ENCODE measurements at places on chromosomes 2 and 18.

GRCh38 chr2:85243101-85244072 lies 84.4 kb downstream of the TGOLN2 start:
- DNase-seq: peak; percentile 56

DNA sequence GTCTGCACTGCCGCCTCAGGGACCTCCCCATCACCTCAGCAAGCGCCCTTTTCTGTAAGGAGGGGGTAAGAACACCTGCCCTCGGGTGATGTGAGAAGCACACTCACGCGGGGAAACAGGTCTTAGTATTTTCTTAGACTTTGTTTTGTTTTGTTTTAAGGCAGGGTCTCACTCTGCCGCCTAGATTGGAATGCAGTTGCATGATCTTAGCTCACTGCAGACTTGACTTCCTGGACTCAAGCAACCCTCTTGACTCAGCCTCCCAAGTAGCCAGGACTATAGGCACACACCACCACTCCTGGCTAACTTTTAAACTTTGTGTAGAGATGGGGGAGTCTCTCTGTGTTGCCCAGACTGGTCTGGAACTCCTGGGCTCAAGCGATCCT lies 37.1 kb downstream of the RAMP1 start:
- DNase-seq: no peak

GRCh38 chr2:62177392-62178049 lies 18.4 kb upstream of the B3GNT2 start:
- DNase-seq: no peak

- no peak for DNase-seq
These were observed 156.9 kb downstream of the LAMA1 start for GRCh38 chr18:6960656-6961055.

DNA sequence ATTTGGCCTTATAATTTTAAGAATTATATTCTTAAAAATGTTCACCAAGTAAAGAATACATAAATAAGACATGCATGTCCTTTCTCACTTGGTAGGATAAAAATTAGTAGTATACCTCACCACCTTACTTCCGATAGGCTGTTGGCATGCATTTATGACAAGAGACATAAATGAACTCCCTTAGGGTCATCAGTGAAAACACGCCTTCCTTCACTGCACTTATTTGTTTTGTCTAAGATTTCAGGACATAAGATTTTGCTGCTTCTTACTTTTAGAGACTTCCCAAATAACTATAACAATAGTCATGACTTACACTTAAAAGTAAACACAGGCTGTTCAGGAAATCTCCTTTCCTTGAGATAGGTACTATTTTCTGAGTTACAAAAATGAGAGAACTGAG lies 661.3 kb upstream of the CNTNAP5 start:
- DNase-seq: no peak

DNA sequence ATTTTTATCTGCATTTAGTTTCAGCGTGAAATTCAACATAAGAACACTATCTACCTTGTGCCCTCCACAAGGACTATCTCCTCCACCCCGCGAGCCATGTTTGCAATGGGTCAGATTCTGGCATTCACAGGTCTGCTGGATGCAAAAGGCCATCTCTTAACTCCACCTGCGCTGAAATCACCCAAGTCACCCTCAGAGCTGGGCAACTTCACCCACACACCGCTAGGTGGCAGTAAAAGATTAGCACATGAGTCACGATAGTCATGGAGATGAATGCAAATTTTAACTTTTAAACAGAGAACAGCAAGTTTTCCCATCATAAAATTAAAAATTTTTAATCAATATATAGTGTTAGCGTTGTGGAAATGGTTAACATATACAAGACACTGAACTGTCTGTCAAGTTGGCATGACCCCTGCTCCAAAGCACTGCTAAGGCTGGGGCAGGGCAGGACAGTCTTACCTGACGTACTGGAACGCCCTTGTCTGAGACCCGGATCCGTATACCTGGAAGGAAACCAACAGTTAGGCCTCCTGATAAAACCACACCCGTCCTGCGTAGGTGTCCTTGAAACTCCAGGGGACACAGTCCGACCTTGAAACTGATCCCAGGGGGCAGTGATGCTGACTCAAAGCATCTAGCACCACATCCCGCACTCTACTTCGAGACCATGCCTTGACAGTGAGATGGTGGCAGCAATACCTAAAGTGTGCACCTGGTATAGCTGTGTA lies 89.6 kb downstream of the UXS1 start:
- no peak for DNase-seq

GRCh38 chr2:138846216-138846821 lies 66.1 kb upstream of the NXPH2 start:
- DNase-seq: no peak

DNA sequence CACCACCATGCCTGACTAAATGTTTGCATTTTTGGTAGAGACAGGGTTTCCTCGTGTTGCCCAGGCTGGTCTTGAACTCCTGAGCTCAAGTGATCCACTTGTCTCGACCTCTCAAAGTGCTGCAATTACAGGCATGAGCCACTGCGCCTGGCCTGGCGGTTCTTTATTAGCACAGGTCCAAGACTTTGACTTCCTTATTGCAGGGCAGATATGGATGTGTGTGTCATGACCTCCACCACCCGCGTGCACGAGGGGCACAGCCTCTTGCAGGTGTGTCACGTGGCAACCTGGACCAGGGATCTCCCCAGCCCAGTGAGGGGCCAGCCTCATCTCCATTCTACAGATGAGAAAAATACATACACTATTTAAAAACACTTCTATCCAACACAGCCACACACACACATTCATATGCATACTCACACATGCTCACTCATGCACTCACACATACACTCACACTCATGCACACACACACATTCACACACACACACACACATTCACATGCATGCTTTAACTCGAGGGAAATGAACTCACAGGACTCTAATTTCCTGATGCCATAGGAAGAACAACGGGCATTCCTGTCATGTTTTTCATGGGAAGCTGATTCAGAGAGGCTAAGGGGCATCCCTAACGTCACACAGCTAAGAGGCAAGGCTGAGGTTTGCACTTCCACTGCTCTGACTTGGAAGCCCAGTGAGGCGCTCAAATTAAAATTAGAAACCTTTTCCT lies 38.8 kb downstream of the RRM2 start:
- peak; percentile 15 for DNase-seq
